ENCODE measurements at places on chromosomes 1 and 21.

DNA sequence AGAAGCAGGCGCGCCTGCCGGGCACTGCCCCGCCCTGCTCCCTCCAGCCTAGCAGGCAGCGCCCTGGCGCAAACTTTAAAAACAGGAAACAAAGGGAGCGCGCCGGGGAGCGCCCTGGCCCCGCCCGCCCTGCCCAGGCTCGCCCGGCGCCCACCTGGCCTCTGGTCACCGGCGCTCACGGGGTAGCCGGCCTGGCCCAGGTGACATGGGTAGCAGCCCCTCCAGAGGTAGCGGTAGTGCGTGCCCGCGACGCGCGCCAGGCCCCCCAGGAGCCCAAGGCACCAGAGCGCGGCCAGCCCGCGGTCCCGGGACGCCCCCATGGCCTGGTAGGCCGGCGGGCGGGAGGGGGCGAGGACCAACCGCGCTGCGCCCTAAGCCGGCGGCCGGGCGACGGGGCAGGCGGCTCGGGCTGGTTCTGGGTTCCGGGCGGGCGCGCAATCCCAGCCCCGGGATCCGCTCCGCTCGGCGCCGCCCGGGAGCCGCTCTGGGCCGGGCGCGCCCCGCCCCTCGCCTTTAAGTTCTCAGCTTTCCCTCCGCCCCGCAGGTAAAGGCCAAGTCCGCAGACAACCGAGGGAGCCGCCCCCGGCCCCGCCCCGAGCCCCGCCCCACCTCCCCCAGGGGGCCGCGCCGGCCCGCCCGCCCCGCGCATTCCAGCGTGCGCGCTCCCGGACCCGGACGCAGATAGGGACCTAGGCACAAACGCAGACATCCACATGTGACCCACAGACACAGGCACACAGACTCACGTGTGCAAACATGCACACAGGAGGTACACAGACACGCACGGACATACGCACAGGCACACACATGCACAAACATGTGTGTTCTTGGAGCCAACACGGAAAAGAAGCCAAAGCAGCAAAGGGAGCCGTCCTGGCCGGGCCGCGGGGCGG is 76.7 kb downstream of the ARHGEF16 start:
- DNase-seq = peak; percentile 49

DNA sequence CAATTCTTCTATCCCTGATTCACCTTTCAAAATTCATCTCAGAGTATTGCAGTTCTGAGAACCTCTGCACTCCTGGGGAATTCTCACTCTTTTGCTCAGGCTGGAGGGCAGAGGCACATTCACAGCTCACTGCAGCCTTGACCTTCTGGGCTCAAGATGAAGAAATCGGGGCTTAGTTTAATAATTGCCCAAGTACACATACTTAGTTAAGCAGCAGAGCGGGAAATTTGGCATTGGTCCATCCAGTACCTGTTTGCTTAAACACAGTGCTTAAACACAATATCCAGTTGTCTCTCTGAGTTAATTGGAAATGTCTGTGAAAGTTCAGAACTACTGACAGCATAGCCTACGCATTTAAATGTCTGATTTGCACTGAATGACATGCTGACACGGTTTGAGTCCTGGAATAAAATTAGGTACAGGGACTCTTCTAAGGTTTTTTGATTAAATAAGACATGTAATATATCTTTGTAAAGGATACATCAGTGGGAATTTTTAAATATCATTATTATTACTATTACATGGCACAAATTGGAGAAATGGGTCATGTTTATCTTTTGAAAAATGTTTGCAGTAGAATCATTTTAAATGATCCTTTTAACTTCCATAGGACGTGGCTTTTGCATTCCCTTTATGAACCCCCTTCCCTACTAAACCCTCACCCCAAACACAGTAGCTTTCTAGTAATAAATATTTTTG is 337.4 kb downstream of the SRGAP2C start:
- DNase-seq = no peak

GRCh38 chr21:36839123-36839522 is 127.3 kb downstream of the HLCS start:
- DNase-seq = no peak

DNA sequence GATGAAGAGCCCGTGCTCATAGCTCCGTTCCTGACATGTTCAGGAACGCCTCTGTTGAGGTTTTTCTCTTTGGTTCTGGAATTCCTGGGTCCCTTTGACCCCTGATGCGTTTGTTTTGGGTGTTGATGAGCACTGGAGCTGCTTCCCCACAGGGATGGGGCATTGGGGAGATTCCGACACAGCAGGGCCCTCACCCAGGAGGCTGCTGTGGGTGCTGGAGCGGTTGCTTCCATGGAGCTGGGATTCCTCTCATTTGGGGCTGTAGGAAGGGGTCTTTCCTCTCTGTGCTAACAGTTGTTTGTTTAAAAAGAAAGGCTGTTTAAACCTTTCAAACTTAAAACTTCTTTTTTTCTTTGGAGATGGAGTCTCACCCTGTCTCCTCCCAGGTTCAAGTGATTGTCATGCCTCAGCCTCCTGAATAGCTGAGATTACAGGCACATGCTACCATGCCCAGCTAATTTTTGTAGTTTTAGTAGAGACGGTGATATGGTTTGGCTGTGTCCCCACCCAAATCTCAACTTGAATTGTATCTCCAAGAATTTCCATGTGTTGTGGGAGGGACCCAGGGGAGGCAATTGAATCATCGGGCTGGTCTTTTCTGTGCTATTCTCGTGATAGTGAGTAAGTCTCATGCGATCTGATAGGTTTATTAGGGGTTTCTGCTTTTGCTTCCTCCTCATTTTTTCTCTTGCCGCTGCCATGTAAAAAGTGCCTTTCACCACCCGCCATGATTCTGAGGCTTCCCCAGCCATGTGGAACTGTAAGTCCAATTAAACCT is 48.9 kb downstream of the SKI start:
- DNase-seq = no peak

DNA sequence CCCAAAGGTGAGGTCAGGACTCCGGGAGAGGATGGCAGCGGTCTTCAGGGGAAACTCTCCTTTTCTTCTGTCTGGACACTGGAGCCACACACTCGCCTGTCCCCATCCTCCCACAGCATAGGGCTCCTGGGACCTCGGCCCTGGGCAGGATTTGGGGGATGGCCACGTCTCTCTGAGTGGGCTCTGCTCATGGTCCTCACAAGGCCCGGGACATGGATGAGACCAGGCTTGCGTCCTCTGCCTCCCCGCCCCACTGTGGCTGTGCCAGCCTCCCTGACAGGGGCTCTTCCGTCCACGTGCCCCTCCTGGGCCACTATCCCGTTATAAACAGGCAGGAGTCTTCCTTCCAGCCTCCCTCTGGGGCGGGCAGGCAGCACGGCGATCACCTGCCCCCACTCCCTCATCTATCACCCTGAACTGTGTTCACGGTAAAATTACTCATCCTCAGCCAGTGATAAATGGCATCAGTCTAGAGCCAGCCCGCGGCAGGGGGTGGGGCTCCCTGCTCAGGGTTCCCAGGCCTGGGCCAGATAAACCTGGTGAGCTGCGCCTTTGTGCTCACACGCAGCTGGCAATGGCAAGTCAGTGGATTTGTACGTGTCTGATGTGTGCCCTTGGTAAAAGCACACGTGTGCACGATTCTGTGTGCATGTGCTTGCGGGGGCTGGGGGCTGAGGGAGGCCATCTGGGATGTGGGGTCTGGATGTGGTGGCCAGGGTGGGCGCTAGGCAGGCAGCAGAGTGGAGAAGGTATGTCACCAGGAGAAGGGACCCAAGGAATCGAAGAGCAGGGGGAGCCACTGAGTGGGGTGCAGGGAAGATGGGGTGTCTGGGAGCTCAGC is 12.6 kb upstream of the SAMD11 start:
- DNase-seq = no peak
